Cortex of kidney (tissue), 1 donor: ENCODE measurements at places on chromosomes 1 and 21.

GRCh38 chr1:28329395-28330153 is 734 bp downstream of the MED18 start:
- DNase-seq = no peak

DNA sequence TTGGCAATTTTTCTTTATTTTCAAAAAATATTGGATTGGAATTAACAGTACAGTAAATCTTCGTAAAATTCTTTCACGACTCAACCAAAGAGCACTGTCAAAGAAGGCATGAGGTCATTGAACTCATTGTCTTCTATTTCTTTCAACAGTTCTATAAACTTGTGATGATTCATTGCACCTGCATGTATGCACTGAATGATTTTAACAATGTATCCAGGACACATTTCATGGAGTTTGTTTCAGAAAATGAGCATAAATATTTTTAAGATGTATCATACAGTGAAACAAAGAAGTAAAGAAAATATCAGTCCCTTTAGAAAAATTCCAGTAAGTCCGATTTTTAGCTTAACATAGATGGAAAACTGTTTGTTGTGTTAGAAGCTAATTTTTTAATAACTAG is 33.6 kb upstream of the CD34 start:
- DNase-seq = no peak

DNA sequence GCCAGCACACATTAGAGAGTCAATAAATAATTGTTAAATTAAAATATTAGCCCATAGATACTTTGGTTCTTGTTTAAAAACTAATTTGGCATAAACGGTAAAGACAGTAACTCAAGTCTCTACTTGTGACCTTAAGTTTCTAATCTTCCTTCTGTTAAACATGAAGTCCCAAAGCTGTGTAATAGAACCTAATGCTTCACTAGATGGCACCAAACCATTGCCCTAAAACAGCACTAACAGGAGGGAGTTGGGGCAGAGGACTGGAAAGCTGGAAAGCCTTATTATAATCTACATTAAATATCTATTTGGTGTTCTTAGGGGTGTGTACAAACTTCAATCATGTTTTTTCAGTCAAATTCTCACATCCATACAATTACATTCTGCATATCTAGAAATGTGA is 176.7 kb downstream of the OLFM3 start:
- DNase-seq = no peak

DNA sequence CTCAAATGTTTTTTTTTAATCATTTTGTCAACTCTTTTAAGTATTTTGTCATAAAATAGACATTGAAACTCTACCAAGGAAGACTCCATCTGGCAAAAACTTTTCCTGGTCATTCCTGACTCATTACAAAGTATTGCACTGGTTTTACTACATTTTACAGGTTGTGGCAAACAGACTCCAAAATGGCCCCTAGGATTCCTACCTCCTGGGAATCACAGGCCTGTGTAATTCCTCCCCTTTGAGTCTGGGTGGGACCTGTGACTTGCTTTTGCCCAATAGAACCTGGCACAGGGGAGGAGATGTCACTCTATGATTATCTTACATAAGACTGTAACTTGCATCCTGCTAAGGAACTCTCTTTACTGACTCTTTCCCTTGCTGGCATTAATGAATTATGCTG is 123.6 kb upstream of the KCNJ6 start:
- no peak for DNase-seq

GRCh38 chr1:206658981-206659273 is 23.6 kb downstream of the DYRK3 start:
- DNase-seq = no peak

DNA sequence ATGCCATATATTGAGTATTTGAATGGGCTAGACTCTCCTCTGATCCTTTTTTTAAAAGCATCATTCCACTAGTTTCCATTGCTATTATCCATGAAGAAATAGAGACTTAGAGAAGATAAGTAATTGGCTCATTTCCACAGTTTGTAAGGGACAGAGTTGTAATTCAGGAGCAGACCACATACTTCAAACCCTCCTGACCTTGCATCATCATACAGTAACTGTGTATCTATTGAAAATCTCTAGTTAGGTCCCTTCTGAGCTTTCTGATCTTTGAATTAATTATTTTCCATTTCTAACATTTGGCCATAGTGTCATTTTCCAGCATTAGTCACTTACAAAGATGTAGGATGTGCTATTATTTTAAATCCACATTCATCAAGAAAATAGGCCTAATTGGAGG is 386.5 kb upstream of the ST6GALNAC5 start:
- no peak for DNase-seq

GRCh38 chr1:45373573-45373972 is 33.3 kb upstream of the MUTYH start:
- no peak for DNase-seq

- DNase-seq = no peak
Observed at GRCh38 chr21:32364387-32364786, 28.4 kb downstream of the URB1 start.

DNA sequence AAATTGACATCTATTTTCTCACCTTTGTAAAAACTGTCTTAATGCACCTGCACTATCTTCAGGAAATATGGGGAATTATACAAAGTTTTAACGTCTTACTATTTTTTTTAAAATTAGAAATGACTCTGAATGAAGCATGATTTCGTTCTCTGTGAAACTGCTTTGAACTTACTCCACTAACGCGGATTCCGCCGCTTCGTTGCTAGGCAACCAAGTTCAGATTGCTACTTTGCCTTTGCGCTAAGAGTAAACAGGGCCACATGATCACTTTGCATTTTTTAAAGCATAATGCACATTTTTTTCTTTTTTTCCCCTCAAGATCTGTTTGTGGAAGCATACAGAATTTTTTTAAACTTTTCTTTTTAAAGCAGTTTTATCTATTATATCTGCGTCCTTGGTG is 690.5 kb downstream of the BRINP3 start:
- no peak for DNase-seq

DNA sequence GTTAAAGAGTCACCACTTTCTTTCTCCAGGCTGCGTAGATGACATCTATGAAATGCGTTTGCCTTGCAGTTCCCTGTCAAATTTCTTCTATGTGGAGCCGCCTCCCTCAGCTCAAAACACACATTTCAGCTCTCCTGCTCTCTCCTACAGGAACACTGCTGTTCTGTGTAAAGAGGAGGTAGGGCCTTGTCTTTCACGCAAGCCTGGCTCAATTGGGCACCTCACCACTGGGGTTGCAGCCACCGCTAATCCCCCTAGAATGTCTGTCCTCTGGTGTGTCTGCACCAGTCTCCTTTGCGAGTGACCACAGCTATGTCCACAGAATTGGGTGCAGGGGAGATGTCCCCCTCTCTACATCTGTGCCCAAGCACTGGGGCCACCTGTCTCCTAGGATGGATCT is 31.8 kb upstream of the CFHR4 start:
- DNase-seq = no peak

DNA sequence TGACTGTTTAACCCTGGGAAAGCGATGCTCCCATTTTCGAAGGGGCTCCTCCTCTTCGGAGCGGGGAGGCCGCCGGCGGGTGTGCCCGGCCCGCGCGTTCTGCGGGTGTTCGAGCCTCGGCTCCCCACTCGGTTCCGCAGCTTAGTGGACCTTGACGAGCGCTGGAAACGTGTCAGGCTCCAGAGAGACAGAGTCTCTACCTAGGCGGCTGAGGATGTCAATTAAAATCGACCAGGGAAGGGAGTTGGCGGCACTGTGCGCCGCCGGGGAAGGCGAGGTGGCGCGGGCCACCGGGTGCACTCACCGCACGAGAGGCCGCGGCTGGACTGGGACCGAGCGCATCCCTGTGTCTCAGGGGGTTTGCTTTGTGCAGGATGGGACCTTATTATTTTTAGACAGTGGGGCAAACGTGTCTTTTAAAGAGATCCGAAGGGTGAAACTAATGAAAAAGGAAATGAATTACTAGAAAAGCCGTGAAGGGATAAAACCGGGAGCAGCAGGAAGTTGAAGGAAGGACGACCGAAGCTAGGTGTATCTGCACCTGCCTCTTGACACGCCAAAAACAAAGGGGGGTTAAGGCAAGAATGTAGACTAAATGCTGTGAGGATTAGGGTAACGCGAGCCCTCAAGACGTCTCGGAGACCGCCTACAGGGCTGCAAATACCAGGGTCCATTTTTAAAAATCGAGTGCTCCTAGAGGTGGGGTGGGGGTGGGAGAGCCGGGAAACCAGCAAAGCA is 5.6 kb downstream of the LHX4 start:
- DNase-seq = no peak

DNA sequence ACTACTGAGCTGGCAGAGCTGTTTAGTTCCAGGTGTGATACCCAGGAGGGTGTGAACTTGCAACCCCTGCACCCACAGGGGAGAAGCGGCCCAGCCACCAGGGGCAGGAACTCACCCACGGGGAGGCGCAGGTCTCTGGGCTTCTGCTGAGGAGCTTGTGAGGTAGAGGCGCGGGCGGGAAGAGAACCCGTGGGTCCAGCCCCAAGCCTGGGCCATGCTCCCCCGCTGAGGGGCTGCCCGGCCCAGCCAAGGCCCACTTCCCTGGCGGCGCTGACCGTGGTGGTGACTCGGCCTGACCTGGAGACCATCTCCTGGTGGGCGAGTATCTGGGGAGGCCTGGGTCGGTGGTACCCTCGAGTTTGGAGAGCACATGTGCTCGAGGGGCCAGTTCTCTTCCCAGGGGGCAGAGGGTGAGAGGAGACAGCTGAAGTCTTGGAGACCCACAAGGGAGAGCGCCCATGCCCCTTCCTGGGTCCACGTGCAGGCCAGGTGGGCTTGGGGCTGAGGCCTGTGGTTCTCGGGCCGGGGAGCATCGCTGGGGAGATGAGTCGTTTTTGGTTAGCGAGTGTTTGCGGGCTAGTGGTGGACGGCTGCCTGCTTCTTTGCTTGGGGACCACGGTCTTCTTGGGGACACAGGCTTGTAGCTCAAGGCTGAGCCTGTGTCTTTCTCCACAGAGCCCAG is 28.4 kb upstream of the EDN2 start:
- no peak for DNase-seq

- DNase-seq = no peak
Observed at GRCh38 chr1:203507759-203508158, 13.8 kb downstream of the OPTC start.

- no peak for DNase-seq
Observed at GRCh38 chr1:58808077-58808476, 24.2 kb upstream of the JUN start.

GRCh38 chr1:212754680-212755079 is 36.9 kb downstream of the NSL1 start:
- no peak for DNase-seq

DNA sequence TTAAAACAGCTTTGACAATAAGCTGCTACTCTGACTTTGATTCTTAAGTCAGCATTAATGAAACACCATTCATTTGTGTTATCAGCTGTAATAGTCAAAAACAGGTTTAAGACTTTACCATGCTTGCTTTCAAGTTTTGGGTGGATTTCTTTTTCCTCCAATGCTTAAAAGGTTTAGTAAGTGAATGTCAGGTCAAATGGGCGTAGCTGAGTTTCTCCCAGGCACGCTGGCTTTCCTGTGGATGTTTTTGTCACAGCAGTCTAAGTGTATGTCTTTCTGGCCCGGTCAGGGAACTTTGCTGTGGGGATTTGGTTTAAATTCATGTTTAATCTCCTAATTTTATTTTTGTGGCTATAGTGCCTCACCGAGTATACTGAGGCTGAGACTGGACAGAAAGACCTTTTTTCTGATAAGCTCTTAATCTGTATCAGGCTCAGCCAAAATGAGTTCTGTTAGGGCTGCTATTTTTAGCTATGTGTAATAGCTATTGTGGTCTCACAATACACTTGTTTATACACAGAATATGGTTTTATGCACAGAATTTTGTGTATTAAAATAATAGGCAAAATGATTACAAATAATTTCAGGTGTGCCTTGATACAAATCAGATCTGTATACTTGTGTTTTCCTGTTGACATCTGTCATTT is 292.8 kb downstream of the DISC1 start:
- DNase-seq = no peak

- DNase-seq = no peak
Observed at GRCh38 chr21:36149788-36150711, 6.6 kb upstream of the DOP1B start.

- DNase-seq = no peak
Observed at GRCh38 chr21:19547951-19548840, 1144.6 kb upstream of the TMPRSS15 start.

GRCh38 chr1:27906759-27907158 is 28.0 kb upstream of the SMPDL3B start:
- no peak for DNase-seq

- DNase-seq = no peak
Observed at GRCh38 chr1:106278716-106279115, 777.8 kb upstream of the PRMT6 start.

GRCh38 chr1:12069623-12070244 is 6.6 kb downstream of the TNFRSF8 start:
- no peak for DNase-seq

DNA sequence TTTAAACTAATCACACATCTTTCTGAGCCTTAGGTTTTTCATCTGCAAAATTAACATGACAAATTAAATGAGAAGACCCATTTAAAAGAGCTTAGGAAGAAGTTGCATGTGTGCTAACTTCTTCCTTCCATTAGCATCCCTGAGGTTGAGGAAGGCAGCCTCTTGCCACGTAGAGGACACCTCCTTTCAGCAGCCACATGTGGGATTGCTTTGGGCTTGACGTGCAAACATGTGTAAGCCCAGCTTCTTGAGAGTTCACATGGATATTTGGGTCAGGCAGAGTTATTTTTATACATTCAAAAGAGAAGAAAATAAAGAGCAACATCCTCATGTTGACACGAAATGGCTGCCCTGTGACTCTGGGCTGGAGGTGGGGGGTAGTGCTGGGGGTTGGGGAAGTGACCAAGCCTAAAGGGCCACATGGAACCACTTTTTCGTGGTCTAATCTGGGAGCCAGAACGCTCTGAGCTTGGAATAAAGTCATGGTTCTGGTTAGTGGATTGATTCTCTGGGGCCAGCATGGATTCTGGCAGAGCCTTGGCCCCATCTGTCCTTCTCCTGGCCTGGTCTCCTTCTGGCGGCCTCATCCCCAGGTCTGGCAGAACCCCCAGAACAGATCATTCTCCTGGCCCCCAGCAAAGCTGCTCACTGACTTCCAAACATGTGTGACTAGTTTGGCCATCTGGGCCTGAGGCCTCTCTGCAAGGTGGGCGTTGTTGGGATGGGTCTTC is 137.1 kb upstream of the USP24 start:
- DNase-seq = no peak

DNA sequence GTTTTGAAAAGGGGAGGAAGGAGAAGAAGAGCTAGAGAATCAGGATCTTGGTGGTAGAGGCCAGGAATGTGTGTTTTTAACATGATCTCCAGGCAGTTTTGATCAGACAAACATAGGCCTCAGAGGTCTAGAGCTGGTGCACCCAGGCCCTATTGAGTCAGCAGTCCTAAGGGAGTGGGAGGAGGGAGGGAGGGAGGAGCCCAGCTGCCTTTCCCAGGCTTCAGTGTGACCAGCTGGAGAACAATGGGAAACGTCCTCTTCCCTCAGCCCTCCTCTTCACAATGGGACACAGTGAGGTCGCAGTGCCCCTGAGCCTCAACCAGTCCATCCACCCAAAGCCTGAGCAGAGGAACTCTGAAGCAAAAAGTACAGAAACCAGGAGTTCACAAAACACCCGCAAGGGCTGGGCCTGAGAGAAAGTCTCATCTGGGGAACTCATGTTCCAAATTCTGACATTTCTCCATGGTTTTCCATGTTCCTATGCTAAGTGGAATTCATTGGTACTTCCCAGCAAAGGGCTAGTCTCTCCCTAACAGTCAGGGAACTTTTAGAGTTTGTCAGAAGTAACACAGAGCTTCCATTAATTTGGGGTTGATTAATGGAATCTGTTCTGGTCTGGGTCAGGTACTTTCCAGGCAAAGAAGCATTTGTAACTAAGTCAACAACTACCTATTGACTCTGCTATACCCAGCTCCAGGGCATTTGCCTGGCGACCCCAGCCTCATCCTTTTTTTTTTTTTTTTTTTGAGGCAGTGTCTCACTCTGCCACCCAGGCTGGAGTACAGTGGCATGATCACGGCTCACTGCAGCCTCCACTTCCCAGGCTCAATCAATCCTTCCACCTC is 37.5 kb downstream of the ELAPOR1 start:
- no peak for DNase-seq
